Testis (tissue), 5 donors: ENCODE measurements at places on chromosomes 7 and 10. TPM values are rescaled to one million over a fixed set of nuclear protein-coding genes. Genes with fewer than 3 reads are reported as not detected.

The COMTD1 gene
- total RNA-seq, result 18.8 TPM

DNA sequence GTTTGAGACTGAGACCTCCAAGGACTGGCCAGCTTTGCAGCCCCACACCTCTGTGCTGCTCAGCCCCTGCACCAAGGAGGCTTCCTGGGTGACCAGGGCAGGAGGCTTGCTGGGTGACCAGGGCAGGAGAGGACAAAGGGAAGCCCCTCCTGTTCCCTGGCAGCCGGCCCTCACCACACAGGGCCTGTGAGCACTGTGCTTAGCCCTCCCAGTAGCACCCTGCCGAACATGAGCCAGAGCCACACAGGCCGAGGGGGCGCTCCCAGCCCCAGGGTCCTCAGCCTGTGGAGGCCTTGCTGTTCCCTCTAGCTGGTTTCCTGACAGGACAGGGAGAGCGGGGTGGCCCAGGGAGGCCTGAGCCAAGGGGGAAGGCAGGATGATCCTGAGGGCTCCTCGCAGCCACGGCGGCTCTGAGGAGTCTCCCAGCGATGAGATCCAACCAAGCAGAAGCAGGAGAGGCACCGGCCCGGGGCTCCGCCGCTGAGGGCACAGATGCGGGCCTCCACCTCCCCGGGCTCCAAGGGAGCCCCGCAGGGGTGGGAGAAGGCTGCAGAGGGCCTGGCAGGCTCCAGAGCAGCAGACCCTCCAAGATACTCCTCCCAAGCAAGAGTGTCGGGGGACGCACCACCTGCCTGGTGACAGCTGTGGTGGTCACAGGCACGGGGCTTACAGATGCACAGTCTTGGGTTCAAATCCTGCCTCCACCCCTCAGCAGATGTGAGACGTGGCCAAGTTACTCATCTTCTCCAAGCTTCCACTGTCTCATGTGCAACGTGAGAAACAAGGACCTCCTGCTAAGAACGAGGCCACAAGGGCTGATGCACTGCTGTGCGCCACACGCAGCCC is 22.5 kb downstream of the WDR86 start:
- DNase-seq, result no peak

GRCh38 chr7:145986248-145986874 is 130.2 kb upstream of the CNTNAP2 start:
- DNase-seq, result no peak

- DNase-seq, result no peak
Observed at GRCh38 chr7:45726883-45727282, 146.0 kb downstream of the CCDC201 start.

- DNase-seq, result no peak
Observed at GRCh38 chr10:101319241-101319915, 34.6 kb upstream of the BTRC start.

The CUTC gene
- 35.7 TPM for total RNA-seq
